Glutamatergic neuron (in vitro differentiated cells): ENCODE measurements at places on chromosomes 1 and 21. TPM values are rescaled to one million over a fixed set of nuclear protein-coding genes. Genes with fewer than 3 reads are reported as not detected.

GRCh38 chr1:29756498-29756897 lies 520.2 kb downstream of the PTPRU start:
- no peak for DNase-seq

DNA sequence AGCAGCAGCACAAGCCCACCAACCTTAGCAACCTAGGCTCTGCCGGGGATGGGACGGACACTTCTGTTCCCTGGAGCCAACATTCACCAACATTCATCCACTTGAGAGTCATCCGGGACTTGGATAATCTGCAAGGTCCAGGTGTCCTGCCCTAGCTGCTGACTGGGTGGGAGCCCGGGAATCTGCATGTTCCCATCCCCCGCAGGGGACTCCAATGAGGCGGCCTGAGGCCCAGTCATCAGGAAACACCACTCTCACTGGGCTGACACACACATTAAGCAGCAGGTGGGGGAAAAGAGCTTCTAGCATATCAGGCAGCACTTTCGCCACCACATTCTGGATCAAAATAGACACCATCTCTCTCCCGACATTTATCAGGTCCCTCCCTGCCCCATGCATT lies 38.4 kb upstream of the CCSAP start:
- peak; percentile 32 for DNase-seq

DNA sequence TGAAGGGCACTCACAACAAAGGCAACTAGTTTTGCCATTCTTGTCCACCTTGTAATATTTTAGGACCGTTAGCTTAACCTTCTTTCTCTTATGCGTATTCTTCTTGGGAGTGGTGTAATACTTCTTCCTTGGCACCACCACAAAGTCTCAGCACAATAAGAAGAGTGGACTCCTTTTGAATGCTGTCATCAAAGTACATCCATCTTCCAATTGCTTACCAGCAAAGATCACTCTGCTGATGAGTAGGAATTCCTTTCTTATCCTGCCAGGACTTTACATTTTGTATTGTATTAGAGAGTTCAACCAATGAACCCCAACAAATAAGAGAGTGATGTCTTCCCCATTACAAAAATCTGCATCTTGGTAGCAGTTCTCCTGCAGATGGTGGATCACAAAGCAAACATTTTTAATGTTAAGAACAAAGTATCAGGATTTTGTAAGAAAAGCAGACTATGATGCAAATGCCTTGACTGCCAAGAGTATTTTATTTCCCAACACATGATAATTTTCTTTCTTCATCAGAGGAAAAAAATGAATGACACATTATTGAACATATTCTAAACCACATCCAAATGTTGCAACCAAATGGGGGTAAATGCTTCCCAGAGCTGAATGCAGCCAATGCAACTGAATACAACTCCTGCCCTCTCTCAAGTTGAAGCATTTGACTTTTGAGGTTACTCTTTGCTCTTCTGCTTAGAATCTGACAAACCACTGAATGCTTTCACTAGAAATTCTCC lies 5.1 kb upstream of the ARNT start:
- DNase-seq: no peak

- DNase-seq: no peak
Measured at GRCh38 chr1:221148660-221149059, 269.4 kb downstream of the HLX start.

DNA sequence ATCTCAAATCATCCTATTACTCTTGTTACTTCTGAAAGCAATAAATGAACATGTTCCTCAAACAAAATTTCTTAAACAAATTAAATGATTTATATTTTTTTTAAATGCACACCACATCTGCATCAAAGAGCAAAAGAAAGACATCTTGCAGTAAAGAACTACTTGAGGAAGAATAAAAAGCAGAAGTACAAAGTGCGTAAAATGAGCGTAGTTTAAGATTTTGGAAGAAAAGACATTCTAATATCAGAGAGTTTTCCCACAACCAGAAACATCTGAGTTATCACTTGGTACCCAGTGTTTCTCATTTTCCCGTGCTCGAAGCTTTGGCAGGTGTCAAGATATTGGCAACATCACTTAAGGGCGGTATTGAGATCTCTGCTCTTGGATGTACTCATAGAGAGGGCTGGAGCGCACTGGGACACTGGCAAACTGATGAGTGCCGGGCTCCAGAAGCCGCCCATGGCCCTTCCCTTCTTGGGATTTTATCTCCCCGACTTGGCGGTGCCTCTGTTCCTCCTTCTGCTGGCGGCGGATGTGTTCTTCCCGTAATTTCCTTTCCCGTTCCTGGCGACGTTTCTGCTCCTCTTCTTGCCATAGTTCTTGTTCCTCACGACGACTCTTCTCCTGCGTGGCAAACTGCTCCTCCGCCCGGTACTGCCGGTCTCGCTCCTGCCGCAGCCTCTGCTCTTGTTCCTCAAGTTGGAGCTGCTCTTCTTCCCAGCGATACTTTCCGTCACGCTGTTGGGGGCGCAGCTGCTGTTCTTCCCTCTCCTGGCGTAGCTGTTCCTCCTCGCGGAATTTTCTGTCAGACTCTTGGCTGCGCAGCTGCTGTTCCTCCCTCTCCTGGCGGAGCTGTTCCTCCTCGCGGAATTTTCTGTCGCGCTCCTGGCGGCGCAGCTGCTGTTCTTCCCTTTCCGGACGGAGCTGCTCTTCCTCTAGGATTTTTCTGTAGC lies 7.9 kb downstream of the TCHH start:
- DNase-seq: no peak

- no peak for DNase-seq
Measured at GRCh38 chr1:232764458-232765251, 40.6 kb upstream of the MAP10 start.

- DNase-seq: no peak
Measured at GRCh38 chr1:31932491-31933316, 5.5 kb downstream of the PTP4A2 start.

- DNase-seq: no peak
Measured at GRCh38 chr1:230876660-230877059, 8.3 kb upstream of the C1orf198 start.

GRCh38 chr1:91578320-91579109 lies 77.9 kb downstream of the CDC7 start:
- no peak for DNase-seq

GRCh38 chr1:63782982-63783381 lies 9.2 kb downstream of the ROR1 start:
- no peak for DNase-seq

DNA sequence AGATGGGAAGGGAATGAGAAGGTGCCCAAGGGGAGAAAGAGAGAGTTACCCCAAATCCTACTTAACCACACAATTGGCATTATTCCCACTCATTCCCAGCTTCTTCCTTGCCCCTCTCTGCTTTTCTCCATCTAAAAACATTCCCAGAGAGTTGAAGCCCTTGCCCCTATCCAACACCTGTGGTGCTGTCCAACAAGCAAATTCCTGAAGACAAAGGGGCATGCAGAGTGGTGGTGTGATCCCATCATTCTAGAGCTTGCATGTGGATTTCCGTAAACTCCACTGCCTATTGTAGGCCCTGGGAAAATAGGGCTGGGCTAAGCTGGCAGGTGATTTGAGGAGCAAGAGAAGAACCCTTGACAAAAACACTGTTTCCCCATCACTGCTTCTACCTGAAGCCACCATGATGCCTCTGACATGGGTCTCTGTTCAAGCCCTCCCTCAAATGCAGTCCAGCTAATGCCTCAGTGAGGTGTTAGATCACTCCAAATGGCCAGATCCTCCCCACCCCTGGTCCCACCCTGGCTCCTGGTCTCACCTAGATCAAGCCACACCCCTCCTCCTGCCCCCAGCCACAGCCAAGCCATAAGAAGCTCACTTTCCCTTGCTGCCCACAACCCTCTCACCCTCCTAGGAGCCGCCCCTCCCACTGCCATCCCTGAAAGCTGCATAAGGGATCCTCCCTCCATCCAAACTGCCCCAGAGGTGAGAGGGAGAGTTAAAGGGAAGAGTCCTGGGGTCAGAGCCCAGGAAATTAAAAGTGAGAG lies 29.5 kb downstream of the SYT2 start:
- no peak for DNase-seq

GRCh38 chr21:18913914-18914313 lies 510.3 kb upstream of the TMPRSS15 start:
- no peak for DNase-seq

GRCh38 chr1:160806109-160806665 lies 10.2 kb downstream of the LY9 start:
- DNase-seq: no peak

DNA sequence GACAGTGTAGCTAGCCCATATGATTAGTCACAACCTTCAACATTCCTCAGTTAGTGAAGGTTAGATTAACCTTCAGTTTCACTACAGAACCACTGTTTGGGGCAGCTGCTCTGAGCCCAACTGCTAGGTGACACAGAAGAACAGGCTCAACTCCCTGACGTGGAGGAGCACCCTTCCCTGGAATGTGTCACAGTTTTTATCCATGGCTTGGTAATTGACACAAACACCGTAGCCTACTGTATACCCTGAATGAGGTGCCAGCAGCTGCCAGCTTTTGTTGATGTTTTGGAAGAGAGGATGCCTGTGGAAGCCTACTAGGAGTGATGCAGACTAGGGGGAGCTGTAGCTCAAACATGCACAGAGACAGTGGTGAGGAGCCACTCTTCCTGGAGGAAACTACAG lies 56.6 kb upstream of the CR2 start:
- DNase-seq: no peak

GRCh38 chr1:245870698-245871097 lies 636.4 kb downstream of the SMYD3 start:
- DNase-seq: no peak

- peak; percentile 81 for DNase-seq
Measured at GRCh38 chr1:235327559-235328270, at the start of gene ARID4B. Gene ARID4B, minus strand, starts transcription at chr1:235328179. Its CDS starts 1,260 bp downstream, at chr1:235326919.

DNA sequence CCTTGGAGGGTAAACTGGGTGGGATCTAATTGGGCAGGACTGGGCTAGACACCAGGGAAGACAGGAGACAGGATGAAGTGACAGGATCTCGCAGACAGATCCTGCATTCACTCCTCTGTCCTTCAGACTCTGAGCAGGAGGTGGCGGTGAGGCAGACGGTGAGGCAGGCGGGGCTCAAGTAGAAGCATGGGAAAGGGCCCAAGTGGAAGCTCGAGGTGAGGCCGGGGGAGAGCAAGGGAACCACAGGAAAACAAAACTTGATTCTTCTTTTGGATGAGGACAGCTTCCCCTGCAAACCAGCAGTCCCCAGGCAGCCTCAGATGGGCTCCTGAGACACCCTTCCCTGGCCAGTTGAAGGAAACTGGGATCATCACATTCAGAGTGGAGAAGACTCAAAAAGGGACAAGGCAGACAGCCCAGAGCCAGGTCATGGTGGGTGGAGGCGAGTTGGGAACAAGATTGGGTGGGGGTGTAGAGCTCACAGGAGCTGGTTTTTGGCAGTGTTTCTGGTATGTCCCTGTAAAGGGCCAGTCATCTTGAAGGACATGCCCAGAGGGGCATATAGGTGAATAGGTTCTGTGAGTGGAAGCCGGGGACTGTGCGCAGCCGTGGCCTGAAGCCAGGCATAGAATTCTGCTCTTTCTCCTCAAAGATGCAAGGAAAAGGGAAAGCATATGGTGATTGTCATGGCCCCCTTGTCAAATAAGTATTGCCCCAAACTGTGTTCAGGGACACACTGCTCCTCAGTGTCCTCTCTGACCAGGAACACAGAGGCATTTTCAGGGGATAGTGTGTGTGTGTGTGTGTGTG lies 18.0 kb downstream of the INKA2 start:
- no peak for DNase-seq

- no peak for DNase-seq
Measured at GRCh38 chr1:29851691-29852090, 615.4 kb downstream of the PTPRU start.

DNA sequence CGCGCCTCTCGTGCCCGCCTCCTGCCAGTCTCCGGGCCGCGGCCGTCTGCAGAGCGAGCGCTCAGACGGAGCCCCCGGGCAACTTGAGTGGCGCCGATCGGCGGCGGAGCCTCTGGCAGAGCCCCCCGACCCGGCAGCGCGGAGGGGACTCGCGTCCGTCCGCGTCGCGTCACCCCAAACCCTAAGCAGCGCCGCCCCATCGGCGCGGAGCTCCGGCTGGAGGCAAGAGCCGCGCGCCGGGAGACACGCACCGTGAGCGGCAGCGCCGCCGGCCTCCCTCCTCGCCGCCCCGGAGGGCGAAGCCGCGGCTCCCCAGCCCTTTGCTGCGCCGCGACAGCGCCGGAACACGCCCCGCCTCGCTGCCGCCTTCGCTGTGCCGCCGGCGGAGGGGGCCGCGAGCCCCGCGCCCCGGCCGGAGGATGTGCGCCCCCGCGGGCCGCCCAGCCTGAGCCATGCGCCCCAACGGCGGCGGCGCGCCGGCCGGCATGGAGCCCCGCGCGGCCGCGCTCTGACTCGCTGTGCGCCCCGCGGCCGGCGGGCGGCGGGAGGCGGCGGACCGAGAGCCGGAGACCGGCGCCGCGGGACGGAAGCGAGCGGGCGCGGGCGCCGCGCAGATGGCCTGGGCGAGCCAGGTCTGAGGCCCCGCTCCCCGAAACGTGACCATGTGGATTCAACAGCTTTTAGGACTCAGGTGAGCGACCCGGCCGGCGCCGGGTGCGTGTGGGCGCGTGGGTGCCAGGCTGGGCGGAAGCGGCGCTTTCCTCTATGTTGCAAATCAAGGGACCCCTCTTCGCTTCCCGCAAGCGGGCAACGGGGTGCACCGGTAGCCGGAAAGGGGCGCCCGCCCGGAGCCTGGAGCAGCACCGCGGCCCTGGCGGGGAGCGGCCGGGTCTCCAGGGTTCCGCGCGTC lies 610 bp downstream of the AJAP1 start:
- DNase-seq: peak; percentile 18

GRCh38 chr1:41860214-41860613 lies 58.5 kb downstream of the HIVEP3 start:
- no peak for DNase-seq

- DNase-seq: peak; percentile 21
Measured at GRCh38 chr21:44920694-44921604, at the start of gene ITGB2. Gene ITGB2, minus strand, starts transcription at chr21:44920899. Its CDS starts 10,117 bp downstream, at chr21:44910782.

- DNase-seq: no peak
Measured at GRCh38 chr1:7398982-7399381, 372.1 kb upstream of the VAMP3 start.

VANGL2 gene
- 79.4 TPM for total RNA-seq

BSND gene
- total RNA-seq: not detected

KIRREL1 gene
- total RNA-seq: 8.1 TPM

FAM163A gene
- not detected for total RNA-seq

DNAJC6 gene
- 54.6 TPM for total RNA-seq

OBSCN gene
- 25.7 TPM for total RNA-seq

CTPS1 gene
- 110 TPM for total RNA-seq

SPRR1A gene
- total RNA-seq: not detected

PDIK1L gene
- total RNA-seq: 7.2 TPM
